ENCODE measurements at places on chromosomes 12 and 14. TPM values are rescaled to one million over a fixed set of nuclear protein-coding genes. Genes with fewer than 3 reads are reported as not detected.

The LRFN5 gene
- total RNA-seq = 14.7 TPM

The CD163L1 gene
- total RNA-seq = 0.16 TPM

The JDP2 gene
- 47.2 TPM for total RNA-seq

The FAM90A1 gene
- 0.13 TPM for total RNA-seq

The B4GALNT3 gene
- total RNA-seq = not detected

The CLSTN3 gene
- total RNA-seq = 29.7 TPM

The TAS2R8 gene
- 0.08 TPM for total RNA-seq

The PRH2 gene
- total RNA-seq = 0.48 TPM

The KRT73 gene
- not detected for total RNA-seq

The CRACR2A gene
- total RNA-seq = 4.5 TPM

The GLIPR1 gene
- 56.4 TPM for total RNA-seq

The ARMH4 gene
- total RNA-seq = 1.6 TPM

The LRRC9 gene
- not detected for total RNA-seq

The PRB2 gene
- total RNA-seq = not detected

The PPP2R3C gene
- 28.1 TPM for total RNA-seq

The TSPAN11 gene
- 11.8 TPM for total RNA-seq

The LYZ gene
- total RNA-seq = 0.56 TPM

The LGMN gene
- 33.2 TPM for total RNA-seq

The SPATS2 gene
- 33.1 TPM for total RNA-seq

The TAS2R42 gene
- total RNA-seq = not detected
